CD4-positive, alpha-beta T cell treated with Interleukin-21 for 1 hour (primary cell): ENCODE measurements at places on chromosomes 6 and 20.

DNA sequence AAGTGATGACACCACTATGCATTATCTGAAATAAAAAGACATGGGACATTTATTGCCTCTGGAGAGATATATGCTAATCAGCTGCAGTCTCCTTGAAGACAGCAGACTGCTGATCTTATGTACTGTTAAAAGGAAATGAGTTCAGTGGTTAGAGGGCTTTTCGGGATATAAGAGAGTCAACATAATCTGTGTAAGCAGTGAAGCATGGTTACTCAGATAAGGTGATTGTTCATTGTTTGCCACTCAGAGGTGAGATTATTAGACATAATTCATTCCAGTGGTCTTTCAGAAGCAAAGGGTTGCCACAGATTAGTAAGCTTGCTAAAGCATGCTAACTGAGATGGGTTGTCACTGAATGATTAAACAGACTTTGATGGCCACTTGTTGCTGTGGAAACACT is 1450.7 kb upstream of the ADGRB3 start:
- DNase-seq: no peak

DNA sequence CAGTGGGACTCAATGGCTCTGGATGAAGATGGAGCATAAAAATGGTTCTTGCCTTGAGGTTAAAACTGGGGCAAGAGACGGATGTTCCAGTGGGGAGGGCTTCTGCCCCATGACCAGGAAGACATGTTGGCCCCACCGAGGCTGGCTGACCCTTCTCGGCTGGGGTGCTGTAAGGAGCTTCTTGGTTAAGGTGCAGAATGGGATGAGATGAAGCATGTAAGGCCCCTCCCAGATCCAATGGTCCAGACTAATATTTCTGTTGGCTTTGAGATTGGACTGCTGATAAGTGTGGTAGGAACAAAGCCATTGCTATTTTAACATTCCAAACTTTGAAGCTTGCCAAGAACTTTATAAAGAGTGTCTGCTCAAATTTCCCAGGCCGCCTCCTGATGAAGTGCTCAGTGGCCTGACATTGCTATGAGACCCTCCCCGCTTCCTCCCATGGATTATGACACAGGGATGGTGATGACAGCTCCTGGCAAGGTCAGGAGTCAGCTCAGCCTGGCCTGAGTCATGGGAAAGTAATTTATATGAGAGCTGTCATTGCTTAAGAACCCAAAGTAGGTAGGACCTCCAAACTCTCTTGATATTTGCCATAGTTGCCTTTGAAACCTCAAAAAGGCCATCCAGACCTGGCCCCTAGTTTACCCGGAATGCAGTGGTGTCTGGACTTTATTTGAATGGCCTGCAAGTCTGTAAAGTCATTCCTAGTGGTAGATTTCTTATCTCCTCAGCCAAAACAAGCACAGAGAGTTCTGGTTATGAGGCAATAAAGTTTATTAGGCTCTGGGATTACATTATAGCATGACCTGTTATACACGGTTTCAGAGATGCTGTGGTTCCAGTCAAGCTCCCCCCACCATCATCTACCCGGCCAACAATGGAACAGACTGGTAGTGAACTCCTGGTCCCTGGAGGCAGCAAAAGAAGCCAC is 55.2 kb downstream of the TGM2 start:
- no peak for DNase-seq

DNA sequence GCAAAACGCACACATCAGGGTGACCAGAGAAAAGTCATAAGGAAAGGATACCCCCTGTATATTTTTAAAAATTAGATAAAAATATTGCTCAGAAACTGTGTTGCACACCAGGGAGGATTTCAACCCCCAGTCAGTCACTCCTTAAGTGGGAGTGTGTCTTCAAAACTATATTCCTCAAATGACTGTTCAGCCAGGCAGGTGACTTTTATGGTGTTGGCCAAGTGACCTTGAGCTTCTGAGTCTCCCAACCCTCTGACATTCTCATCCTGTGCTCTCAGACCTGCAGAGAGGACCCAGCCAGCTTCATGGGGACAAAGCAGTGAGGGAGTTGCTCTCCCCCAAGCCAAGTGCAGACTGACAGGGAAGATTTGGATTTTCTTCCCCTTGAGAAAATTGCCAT is 311.9 kb upstream of the JARID2 start:
- DNase-seq: no peak

GRCh38 chr6:147400968-147401367 is 107.5 kb upstream of the SAMD5 start:
- DNase-seq: no peak

- DNase-seq: no peak
Observed at GRCh38 chr6:150494241-150494640, 105.4 kb upstream of the PLEKHG1 start.
